Stimulated activated CD8-positive, alpha-beta memory T cell treated with anti-CD3 and anti-CD28 coated beads, Interleukin-12 subunit alpha, Interleukin-12 subunit beta, amount 100 ng/mL, for 1 hour (primary cell): ENCODE measurements at places on chromosomes 5 and 9.

- DNase-seq, result no peak
These were observed 55.6 kb upstream of the ZFR start for GRCh38 chr5:32500181-32500580.

DNA sequence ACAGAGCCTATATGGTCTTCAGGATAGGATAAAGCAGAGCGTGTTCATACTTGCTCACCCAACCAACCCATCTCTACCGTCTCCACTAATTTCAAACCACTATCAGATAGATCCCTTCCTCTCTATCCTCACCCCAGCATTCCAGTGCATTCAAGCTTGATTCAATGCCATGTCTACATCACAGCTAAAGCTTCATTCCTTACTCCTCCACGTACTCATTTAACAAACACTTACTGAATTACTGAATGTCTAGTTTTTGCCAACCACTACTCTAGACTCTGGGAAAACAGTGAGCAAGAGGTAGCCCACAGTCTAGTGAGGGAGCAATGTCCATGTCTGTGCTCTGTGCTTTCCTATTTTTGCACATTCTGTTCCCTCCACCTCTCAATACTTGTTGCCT lies 163.5 kb upstream of the MSX2 start:
- no peak for DNase-seq

DNA sequence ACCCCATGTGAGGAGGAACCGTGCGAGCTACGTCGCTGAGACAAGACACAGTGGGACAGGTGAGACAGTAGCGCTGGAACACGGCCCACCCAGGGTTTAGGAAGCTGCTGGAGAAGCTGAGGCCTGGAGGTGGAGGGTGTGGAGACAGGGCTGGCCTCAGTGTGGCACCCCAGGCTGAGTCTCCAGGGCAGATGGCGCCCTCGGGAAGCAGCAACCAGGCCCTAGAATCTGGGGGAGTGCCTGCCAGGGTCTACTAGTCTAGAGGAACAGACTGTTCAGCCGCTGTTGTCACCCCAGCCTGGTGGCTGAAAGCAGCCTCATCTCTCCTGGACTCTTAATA lies 4.6 kb upstream of the TERT start:
- no peak for DNase-seq

- DNase-seq, result no peak
These were observed 1866.1 kb upstream of the NUDT12 start for GRCh38 chr5:105428451-105429380.

GRCh38 chr5:167049043-167049663 lies 1242.3 kb upstream of the WWC1 start:
- no peak for DNase-seq

DNA sequence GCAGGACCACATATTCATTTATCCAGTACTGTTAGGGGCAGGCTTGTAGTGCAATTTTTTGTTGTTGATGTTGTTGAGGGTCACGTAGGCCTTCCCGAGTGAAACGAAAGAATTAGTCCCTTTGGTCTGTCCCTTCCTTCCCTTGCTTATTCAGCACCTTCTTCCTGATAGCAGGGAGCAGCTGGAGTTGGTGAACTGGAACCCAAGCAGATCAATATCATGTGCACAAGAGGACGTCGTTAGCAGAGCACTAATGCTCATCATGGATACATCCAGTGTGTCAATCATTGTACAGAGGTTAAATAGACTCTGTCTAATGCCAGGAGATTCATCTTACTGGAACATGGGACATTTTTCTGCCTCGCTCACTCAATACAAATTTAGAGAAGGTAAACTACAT lies 33.0 kb upstream of the MAP1B start:
- DNase-seq, result no peak

DNA sequence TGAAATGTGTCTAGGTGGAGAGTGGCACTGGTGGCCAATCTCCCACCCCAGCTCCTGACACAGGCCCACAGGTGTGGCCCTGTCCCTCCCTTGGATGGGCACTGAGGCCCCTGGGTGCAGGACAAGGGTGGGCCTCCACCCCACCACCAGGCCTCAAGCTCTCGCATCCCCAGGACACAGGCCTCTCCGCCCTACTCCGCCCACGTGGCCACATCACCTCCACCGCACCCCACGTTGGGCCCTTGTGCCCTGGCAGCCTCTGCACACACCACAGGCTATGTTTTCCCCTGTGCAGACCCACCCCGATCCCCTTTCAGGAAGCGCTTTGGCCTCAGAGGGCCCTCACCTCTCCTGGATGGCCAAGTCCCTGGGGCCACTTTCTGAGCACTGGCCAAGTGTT lies 54.7 kb downstream of the SECISBP2 start:
- no peak for DNase-seq

GRCh38 chr5:10701567-10702039 lies 59.4 kb downstream of the DAP start:
- no peak for DNase-seq
